ENCODE measurements at places on chromosomes 16 and 17.

GRCh38 chr16:58324792-58325191 lies 30.0 kb upstream of the PRSS54 start:
- DNase-seq = no peak

DNA sequence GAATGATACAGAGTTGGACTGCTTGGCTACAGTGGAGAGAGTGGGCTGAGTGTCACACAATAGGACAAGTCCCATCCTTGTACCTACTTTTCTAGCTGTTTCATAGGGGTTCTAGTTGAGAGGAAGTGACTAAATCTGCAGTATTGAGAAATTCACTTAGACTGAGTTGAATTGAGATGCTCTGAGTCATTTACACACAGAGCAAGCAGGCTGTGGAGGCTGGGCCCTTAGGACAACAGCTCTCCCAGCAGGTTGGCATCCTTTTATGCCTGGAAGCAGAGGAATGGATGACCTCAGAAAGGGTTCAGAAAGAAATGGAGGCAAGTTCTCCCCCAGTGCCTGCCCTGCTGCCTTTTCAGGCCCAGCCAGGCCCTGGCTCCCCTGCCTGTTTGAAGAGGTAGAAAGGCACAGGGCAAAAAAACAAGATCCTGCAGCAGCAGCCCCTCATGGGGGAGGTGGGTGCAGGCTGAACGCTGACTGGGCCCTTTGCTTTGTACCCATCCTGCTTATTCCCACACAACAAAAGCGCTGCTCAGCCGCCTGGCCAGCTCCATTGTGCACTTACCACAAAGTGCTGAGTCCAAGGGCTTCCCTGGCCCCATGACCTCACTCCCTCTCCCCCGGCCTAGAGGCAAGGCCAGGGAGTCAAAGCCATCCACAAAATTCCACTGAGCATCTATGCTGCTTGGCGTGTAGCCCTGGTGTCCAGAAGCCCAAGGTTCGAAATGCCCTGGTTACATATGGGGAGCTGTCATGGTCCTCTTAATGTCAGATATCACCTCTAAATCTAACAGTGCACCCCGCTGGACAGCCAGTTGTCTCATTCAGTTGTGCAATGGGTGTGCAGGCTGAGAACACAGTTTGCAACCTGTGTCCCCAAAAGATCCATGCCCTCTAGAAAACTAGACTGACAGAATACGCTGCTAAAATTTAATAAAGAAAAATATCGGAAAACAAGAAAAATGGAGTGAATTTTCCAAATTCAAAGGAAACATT lies 5.4 kb upstream of the CRYBA1 start:
- DNase-seq = peak; percentile 97

- DNase-seq = no peak
Measured at GRCh38 chr16:3155181-3155580, 20.4 kb downstream of the ZNF213 start.

DNA sequence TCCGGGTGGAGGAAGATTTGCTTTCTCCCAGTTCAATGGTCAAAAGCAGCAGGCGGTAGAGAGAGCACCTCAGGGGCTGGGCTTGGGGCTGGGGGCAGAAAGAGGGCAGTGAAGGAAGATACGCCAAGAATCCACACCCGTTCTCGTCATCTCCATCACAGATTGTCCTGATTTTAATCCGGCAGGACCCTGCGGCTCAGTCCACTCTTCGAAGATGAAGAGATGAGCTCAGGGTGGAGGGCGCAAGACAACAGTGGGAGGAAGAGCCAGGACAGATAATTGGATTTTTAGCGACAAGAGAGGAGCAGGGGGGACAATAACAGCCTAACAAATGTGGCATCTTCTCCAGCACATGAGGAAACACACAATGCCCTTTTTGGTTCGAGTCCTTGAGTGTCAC lies 165.9 kb downstream of the SDK2 start:
- DNase-seq = no peak

DNA sequence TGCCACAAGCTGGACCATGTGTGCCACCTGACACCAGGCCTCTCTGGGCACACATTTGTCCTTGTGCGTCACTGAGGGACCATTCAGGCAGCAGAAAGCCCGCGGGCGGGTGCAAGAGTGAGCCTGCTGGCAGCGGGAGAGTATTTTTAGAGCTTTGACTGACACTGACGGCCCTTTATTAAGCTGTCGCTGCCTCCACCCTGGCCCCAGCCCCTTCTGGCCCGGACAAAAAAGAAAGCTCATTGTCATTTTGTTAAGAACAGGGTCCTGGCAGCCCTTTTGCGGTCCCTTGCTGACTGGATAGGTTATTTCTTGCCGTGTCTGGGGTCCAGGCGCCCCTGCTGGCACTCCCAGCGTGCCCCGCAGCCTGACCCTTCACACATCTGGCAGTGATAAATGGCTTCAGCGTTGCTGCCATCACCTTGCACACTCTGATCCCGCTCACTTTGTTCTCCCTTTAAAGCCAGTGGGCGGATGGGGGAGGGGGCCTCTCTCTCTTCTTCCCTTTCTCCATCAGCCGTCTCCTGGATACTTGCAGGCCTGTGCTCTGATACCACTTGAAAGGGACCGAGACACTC lies 78.4 kb upstream of the NKD1 start:
- no peak for DNase-seq

GRCh38 chr17:36807496-36808179 lies 129.6 kb upstream of the LHX1 start:
- no peak for DNase-seq

GRCh38 chr17:58684003-58684402 lies 7.8 kb downstream of the TEX14 start:
- no peak for DNase-seq

GRCh38 chr17:48175692-48176470 lies 68.3 kb downstream of the SNX11 start:
- DNase-seq = peak; percentile 78

- DNase-seq = no peak
Measured at GRCh38 chr16:77868052-77868451, 79.7 kb downstream of the VAT1L start.

- no peak for DNase-seq
Measured at GRCh38 chr17:76625496-76625895, 18.1 kb downstream of the ST6GALNAC1 start.

DNA sequence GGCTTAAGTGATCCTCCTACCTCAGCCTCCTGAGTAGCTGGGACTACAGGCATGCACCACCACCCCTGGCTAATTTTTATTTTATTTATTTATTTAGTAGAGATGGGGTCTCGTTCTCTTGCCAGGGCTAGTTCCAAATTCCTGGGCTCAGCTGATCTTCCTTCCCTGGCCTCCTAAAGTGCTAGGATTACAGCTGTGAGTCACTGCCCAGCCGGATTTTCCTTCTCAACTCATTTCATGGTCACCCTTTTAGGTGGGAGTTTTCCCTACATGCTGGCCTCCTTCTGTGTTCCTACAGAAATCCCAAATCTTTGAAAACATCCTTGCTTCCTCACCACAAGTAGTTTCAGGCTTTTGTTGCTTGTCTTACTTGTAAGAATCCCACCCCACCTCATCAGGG lies 102.1 kb upstream of the SIAH1 start:
- DNase-seq = no peak

GRCh38 chr16:19186408-19186807 lies 18.4 kb downstream of the SYT17 start:
- no peak for DNase-seq

GRCh38 chr17:71937914-71938313 lies 182.9 kb upstream of the SOX9 start:
- no peak for DNase-seq

DNA sequence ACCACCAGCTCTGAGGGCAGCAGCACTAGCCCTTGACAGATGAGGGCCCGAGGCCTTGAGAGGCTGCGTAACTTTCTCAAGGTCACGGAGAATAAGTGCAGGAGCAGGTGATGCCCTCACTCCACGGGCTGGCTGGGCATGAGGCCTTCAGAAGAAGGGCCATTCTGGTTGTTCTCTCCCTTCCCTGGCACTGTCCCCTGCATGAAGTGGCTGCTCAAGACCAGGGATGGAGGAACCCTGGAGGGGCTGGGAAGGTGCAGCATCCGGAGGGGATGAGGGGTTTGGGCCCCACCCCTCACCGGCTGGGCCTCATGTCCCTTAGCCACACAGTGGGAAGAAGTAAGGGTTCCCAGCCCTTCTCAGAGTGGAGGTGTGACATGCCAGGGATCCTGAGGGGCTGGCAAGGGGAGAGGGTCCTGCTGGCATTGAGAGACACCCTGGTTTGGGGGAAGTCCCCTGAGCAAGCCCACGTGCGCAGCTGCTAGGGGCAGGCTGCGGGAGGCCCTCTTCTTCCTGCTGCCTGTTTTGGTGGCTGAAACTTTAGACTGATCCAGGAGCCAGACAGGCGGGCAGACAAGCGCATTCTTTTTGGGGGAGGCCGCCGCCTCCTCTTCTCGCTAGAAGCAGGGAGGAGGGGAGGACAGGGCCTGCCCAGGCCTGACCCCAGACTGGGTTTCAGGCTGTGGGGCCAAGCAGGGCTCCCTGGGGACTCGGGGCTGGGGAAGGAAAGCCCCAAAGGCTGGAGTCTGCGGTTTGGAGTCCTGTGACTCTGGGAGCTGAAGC lies 74.0 kb downstream of the N4BP1 start:
- DNase-seq = peak; percentile 96
